Stimulated activated CD8-positive, alpha-beta memory T cell treated with anti-CD3 and anti-CD28 coated beads, Interleukin-4, amount 100 ng/mL, for 1 hour (primary cell): ENCODE measurements at places on chromosomes 3 and 15.

GRCh38 chr3:70840106-70840870, 527.9 kb upstream of the MDFIC2 start:
- DNase-seq: no peak

GRCh38 chr15:89043031-89044002, 44.9 kb upstream of the ABHD2 start:
- no peak for DNase-seq

GRCh38 chr3:197736010-197736490, 654 bp downstream of the RUBCN start:
- DNase-seq: no peak

DNA sequence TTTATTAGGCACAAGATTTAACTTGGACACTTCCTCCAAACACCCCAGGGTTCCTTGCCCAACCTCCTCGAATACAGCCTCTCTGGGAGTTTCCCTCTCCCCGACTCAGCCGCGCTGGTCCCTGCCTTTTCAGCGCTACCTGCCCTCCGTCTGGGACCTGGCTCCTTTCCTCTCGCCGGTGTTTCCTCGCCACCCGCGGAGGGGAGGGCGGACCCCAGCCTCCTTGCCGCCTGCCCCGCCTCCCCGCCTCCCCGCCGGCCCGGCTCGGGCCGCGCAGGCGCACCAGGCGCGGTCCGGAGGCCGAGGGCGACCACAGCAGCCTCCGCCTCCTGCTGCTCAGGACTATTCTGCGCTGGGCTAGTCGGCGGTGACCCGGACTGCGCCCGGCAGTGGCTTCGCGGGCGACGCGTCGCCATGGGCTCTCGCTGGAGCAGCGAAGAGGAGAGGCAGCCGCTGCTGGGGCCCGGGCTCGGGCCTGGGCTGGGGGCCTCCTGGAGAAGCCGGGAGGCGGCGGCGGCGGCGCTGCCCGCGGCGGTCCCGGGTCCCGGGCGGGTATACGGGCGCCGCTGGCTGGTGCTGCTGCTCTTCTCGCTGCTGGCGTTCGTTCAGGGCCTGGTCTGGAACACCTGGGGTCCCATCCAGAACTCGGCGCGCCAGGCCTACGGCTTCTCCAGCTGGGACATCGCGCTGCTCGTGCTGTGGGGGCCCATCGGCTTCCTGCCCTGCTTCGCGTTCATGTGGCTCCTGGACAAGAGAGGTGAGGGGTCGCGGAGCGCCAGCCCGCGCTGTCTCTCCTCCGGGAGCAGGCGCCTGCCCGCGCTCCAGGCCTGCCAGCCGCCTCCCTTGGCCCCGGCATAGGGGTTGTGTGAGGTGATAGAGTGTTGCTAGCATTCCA, at the start of gene SLC49A4:
Gene SLC49A4, plus strand, starts transcription at position 291 of the 895 bp plus-strand sequence. Its CDS starts 124 bp downstream, at position 415.
- DNase-seq: peak; percentile 28

DNA sequence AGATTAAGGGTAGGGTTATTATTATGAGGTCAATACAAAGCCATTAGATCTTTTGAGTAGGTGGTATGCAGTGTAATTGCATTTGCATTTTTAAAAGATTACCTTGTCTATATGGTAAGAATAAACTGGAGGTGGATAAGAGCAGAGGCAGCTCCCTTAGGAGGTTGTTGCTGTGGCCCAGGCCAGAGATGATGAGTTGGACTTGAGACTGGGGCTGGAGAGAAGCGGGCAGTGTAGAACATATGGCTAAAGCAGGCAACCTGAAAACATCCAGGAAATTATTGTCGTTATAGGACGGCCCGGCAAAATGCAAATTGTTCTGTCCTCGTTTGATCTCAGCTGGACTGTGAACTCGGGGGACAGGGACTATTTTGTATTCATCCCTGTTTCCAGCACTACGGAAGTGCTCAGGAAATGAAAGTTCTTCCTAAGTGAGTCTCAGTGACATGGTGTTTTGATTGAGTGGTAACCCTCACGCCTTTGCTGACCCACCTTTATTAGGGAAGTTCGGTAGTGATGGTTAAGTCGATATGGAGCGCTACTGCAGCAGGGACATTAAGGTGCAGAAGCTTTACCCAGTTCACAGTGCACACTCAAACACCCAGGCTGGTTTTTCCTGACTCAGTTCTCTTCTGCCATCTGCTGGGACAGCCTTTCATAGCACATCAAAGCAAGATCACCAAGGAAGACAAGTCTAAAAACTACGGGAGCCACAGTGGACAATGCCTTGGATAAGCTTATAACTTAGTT, 27.2 kb upstream of the VPS33B start:
- DNase-seq: no peak
